ENCODE measurements at places on chromosomes 11 and 22.

GRCh38 chr22:25941365-25941960 is 199.5 kb downstream of the MYO18B start:
- no peak for DNase-seq

DNA sequence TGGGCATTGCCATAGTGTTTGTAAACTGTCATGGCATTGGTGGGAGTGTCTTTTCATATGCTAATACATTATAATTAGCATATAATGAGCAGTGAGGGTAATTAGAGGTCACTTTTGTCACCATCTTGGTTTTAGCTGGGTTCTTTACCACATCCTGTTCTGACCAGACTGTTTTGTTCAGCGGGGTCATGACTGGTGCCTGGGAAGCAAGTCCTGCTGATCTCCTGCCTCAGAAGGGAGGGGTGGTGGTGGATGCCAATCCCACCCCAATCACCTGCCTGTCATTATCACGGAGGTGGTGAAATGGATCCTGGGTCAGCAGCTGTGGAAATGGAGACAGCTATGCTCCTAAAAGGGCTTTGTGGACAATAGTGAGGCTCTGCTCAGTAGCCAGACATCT is 31.2 kb downstream of the IL18 start:
- DNase-seq = no peak

DNA sequence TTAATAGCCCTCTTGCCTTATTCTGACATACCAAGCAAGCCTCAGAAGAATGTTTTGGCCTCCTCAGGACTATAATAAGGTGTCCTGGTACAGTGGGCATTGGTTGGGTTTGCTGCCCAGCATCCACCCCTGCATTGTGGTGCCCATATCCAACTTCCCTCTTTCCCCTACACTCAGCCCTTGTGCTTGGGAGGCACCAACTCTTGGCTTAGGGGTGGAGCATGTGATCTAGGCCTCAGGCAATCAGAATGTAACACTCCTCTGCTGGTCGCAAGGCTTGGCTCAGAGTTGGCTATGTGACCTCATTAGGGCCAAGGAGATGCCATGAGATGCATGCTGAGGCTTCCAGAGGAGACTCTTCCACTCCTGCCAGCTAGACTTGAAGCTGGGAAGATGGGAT is 123.0 kb downstream of the CSNK2A3 start:
- DNase-seq = no peak

GRCh38 chr11:48063424-48063978 is 83.1 kb downstream of the PTPRJ start:
- DNase-seq = peak; percentile 63

GRCh38 chr11:131868629-131869507 is 498.5 kb downstream of the NTM start:
- no peak for DNase-seq

DNA sequence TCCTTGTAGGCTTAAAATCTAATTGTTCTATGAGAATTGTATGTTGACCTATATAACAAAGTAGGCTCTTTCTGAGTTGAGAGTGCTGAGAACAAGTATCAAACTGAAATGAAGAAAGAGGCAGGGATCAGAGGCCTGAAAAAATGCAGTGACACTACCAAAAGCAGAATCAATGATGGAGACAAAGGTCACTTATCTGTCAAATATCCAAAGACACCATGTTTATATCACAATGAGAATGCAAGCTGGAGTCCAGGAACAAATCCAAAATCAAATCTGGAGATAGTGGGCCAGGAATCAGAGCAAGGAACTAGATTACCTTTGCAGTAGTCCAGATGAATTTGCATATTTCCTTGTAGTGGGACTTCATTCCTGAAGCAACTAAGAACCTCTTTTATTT is 377.7 kb downstream of the DLG2 start:
- DNase-seq = no peak

GRCh38 chr11:66080055-66080817 is 10.2 kb downstream of the PACS1 start:
- DNase-seq = no peak

DNA sequence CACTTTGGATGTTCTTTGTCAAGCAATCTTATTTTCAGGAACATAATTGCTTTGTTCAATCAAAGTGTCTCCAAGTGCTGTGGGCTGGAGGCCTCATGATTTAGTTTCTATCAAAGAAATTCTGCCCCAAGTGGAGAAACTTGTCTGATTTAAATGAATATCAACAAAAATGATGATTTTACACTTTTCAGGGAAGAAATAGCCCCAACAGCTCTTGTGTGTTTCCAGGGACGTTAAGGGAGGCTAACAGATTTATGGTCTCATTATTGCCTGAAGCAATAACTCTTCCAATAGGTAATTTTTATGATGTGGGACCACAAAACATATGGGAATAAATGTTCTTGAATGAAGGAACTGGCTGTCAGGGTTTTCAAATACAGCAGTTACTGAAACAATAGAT is 699.1 kb downstream of the FAM181B start:
- no peak for DNase-seq

- no peak for DNase-seq
These were observed 14.5 kb upstream of the PHLDA2 start for GRCh38 chr11:2943711-2944118.

DNA sequence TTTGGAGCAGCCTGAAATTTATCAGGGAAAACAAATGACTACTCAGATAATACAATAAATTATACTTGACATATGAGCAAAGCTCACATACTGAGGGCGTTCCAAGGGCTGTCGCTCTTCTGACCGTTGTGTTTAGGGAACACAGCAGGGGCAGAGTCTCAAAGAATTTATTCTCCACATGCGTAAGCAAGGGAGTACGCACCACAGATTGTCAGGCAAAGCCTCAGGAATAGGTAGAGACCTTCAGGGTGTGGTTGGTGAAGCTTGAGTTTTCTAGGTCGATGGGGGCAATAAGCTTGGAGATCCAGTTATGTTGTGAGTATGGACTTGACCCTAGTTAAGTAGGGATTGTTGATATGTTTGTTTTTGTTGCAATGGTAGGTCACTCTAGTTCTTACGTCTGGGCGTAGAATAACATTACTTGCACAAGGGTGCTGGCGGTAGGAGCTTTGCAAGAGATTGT is 830 bp downstream of the ACAT1 start:
- DNase-seq = no peak

DNA sequence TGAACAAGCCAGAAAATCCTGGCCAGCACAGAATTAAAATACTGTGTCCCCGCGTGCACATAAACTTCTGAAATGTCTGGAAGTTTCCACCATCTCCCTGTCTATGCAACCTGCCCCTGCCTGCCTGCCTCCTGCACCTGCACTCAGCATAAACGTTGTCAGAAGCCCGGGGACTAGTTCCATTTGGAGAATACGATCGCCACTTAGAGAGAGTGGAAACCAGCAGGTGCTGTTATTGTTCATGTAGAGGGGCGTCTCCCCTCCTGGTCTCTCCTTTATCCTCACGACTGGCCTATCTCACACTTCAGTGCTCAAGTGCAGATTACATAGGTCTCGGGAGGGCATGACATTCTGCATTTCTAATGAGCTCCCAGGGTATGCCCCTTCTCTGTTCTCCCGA is 35.6 kb downstream of the MPPED1 start:
- DNase-seq = no peak

DNA sequence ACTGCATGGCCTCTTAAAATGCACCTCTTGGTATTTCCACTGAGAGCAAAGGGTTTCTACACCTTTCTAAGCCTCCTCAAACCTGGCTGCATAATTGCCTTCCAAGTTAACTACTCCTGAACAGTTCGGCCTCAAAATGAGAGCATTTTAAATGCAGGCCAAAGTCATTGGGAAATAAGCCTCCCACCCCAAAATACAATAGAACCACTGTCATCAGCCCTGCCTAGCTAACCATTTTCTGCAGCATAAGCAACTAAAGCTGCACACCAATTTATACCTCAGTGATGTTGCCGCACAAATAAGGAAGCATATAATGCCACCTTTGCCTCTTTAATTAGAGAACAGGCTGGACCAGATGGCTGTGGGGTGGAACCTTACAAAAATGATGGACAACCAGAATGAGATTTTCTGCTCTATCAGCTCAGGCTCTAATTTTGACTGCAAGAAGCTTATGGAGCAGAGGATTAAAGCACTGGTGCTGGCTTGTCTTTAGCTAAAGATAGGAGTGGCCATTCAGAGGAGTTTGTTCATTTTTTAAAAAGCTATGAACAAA is 4.3 kb downstream of the TOB2 start:
- no peak for DNase-seq

GRCh38 chr11:118878163-118878563 is 5.5 kb upstream of the CXCR5 start:
- DNase-seq = no peak

GRCh38 chr11:79236541-79236971 is 204.3 kb downstream of the TENM4 start:
- no peak for DNase-seq

- DNase-seq = no peak
These were observed 9.5 kb downstream of the PCNX3 start for GRCh38 chr11:65624931-65625627.

- DNase-seq = no peak
These were observed 9.4 kb downstream of the SUSD2 start for GRCh38 chr22:24190596-24191208.

GRCh38 chr11:63922673-63923192 is 5.8 kb upstream of the RCOR2 start:
- DNase-seq = no peak

- DNase-seq = no peak
These were observed 651 bp downstream of the CTSF start for GRCh38 chr11:66567787-66568123.

DNA sequence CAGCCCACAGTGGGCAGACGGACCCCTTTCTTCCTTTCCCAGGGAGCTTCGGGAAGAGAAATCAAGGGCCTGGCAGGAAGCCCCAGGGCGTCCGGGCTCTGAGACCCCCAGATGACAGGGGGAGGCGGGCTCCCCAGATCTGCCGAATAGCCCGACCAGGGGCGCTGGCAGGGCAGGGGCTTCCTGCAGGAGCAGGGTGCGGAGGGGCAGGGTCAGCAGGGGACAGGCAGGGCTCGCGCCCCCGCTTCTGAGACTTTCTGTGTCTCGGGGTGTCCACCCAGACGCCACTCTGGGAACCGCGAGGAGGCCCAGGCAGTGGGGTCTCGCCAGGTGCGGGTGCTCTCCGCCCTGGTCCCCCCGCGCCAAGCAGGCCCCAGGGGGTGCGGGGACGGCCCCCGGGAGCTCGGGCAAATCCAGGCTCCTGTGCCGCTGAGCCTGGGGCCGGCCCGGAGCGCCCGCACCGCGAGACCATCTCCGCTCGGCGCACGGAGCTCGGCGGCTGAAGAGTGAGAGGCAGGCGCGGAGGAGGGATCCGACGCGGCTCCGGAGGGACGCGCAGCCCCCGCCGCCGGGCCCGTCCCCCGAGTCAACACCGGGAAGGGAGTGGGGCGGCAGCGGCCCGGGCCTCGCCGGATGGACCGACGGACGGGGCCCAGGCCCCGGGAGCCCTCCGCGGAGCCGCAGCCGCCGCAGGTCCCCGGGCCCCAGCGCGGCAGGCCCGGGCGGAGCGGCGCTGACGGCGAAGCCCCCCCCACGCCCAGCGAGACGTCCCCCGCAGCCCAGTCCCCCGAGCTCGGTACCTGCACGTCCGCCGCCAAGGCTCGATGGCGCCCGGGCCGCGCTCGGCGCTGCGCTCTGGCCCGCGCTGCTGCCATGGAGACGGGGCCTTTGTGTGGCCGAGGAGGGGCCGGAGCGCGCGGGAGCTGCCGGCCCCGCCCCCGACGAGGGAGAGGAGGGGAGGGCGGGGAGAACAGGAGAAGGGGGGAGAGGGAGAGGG is at the start of gene PLXNB2:
Gene PLXNB2 (minus strand): TSS at position 894 of the 997 bp plus-strand sequence. CDS start 17,062 bp downstream, outside the sequence.
- DNase-seq = peak; percentile 59

GRCh38 chr22:28002181-28002700 is 83.2 kb upstream of the PITPNB start:
- no peak for DNase-seq

DNA sequence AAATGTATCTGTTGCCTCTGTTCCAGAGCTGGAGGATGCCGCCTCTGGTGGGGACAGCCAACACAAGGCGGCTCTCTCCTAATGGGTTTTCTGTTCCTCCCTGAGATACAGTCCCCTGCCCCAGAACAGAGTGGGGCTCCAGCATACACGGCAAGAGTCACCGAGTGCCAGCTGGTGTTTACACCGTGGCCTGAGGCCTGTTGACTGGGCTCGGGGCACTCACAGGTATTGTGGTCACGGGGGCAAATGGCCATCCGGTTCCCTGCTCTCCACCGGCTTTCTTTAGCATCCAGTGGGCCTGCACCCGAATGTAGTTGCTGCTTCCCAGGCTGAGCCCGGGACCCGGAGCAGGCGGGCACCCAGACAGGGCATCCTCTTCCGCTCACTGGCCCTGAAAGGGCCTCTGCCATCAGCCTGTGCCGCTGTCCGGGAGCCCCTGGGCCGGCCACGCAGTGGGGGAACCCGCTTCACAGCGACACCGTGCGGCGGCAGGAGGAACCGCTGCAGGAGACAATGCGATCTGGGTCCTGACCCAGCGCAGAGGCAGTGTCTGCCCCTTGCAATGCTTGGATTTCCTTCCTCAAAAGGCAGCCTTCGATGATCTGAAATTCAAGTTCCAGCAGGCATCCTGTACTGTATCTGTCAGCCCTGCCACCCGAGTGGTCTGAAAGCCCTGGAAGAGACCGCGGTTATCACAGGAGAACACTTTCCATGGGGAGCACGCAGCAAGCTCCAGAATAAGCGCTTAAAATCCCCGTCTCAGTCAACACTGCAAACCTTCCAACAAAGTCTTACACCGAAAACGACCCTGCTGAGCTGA is 859 bp upstream of the KRTAP5-5 start:
- DNase-seq = no peak

GRCh38 chr22:36507518-36508010 is 724 bp upstream of the FOXRED2 start:
- no peak for DNase-seq

GRCh38 chr22:25902402-25902801 is 160.4 kb downstream of the MYO18B start:
- DNase-seq = no peak

DNA sequence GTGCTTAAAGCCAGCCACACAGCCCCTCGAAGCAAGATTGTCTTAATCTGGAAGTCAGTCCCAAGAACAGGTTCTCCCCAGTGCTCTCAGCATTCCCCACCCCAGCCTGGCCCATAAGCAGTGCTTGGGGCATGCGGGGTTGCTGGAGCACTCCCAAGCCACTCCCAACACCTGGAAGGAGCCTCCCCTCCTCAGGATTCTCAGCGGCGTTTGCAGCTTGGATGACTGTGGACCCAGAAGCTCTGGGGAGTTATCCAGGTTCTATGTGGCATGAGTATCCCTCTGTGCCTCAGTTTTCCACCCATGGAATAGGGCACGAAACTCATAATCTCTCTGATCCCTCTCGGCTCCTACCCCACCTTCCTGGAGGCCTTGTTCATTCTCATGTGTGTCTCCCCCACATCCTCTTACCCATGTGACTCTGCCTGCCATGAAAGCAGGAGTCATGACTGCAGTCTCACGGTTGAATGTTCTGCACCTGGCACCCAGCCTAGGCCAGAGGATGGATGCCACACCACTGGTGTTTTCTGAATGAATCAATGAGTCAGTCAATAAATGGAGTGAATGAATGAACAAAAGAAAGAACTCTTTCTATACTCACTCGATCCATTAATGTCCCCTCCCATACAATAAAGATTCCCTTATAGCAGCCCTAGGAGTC is 33.4 kb upstream of the WNT7B start:
- DNase-seq = no peak

- DNase-seq = no peak
These were observed 6.8 kb downstream of the JRKL start for GRCh38 chr11:96396637-96397036.

GRCh38 chr22:42682113-42682851 is 33.1 kb upstream of the CYB5R3 start:
- no peak for DNase-seq

Measured in urinary bladder (tissue), 4 donors.